ENCODE measurements at places on chromosomes 2 and 18. TPM values are rescaled to one million over a fixed set of nuclear protein-coding genes. Genes with fewer than 3 reads are reported as not detected.
A peak's percentile ranks its signal among the peaks of the same experiment; 100 is the strongest.

DNA sequence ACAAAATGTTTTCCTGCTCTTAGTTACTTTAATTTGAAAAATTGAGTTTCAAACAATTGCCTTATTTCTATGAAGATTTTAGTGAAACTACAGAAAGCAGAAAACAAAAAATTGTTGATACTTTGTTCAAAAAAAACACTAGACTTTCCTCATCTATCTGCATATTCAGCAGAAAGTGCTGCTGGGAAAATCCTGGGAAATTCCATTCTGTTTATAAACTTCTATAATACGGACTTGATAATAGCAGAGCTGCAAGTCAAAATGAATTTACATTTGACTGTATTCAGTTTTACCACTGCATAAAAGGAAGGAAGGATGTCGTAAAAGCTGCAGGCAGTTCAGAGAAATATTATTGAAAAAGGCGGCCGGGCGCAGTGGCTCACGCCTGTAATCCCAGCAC lies 24.9 kb upstream of the ERICH2 start:
- no peak overlapping the region for H3K4me3 ChIP-seq
- H3K27me3 ChIP-seq: peaks cover 16% of the 10 kb centered on the region
- DNase-seq: no peak
- no peaks in the 10 kb centered on the region for H3K4me1 ChIP-seq

RAD51AP2 gene
- not detected for total RNA-seq

GRCh38 chr2:1414121-1414520 lies 858 bp downstream of the TPO start:
- H3K4me1 ChIP-seq: no peaks in the 10 kb centered on the region
- H3K27ac ChIP-seq: no peak overlapping the region
- no peaks in the 10 kb centered on the region for H3K36me3 ChIP-seq
- no peaks in the 10 kb centered on the region for H3K27me3 ChIP-seq
- DNase-seq: no peak
- no peak overlapping the region for H3K4me3 ChIP-seq

DNA sequence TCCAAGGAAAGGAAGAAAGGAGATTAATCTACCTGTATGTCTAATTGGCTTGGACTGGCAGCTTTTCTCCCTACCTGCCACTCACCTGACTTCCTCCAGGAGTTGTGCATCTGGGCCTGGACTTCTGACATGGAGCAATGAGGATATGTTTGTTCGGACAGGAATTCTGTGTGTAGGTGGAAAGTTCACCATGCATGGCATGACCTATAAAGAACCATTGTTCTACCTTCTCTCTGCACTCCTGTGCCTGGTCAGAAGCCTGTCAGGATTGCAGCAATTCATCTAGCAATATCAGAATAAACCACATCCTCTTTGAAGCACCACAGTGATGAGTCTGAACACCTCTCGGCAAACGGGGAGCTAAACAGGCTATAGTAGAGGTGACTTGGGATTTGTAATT lies 20.8 kb downstream of the CCDC85A start:
- no peaks in the 10 kb centered on the region for H3K36me3 ChIP-seq
- no peak overlapping the region for H3K4me3 ChIP-seq
- H3K27ac ChIP-seq: no peak overlapping the region
- no peaks in the 10 kb centered on the region for H3K27me3 ChIP-seq
- no peak for DNase-seq

DNA sequence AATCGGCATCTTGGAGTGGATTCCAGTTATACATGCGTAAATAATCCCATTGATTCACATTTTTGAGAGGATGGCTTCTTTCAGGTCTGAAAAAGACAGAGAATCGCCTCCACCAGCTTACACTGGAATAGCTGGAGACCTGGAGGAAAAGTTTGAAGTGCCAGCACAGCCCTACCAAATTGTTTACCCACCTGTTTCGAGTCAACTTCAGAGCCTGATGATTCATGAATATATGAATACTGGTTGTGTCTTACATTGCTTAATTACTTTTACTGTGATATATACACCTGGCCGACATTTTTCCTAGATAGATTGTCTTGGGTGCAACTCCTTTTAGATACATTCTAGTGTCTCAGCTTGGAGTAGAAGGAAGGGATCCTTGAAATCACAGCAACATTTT lies 335 bp upstream of the NCKAP5 start:
- no peaks in the 10 kb centered on the region for H3K4me1 ChIP-seq
- H3K27ac ChIP-seq: no peak overlapping the region
- DNase-seq: no peak

GRCh38 chr2:231343006-231343710 lies 52.4 kb upstream of the B3GNT7 start:
- no peaks in the 10 kb centered on the region for H3K4me1 ChIP-seq
- H3K27ac ChIP-seq: no peak overlapping the region
- no peak overlapping the region for H3K4me3 ChIP-seq
- no peak for DNase-seq
- H3K36me3 ChIP-seq: no peaks in the 10 kb centered on the region
- peaks cover 4% of the 10 kb centered on the region for H3K27me3 ChIP-seq

DNA sequence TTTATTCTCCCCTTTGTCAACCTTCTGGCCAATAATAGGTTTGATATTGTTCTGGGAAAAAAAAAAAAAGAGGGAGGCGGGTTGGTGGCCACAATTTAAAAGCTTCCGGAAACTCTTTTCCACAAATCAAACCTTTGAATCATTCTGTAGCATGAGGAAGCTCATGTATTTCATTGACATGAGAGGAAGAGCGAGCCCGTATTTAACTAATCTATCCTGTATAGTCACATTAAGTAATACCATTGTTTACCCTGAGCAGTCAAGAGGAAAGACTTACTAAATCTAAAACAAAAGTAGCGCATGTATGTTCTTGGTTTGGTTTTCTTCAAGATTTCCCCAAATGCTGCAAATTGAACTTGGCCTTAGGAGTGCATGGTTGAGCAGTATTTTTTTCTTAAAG lies 120.1 kb downstream of the NCKAP5 start:
- H3K4me1 ChIP-seq: no peaks in the 10 kb centered on the region
- H3K27me3 ChIP-seq: no peaks in the 10 kb centered on the region
- H3K4me3 ChIP-seq: no peak overlapping the region
- no peak for DNase-seq

ZNF804A gene
- not detected for total RNA-seq

IL1B gene
- not detected for total RNA-seq

C2orf66 gene
- not detected for total RNA-seq

- no peaks in the 10 kb centered on the region for H3K27me3 ChIP-seq
- H3K36me3 ChIP-seq: no peaks in the 10 kb centered on the region
- no peak overlapping the region for H3K4me3 ChIP-seq
- H3K27ac ChIP-seq: no peak overlapping the region
- no peaks in the 10 kb centered on the region for H3K4me1 ChIP-seq
- no peak for DNase-seq
Measured at GRCh38 chr18:68035774-68036522, 519.4 kb upstream of the DSEL start.

DNA sequence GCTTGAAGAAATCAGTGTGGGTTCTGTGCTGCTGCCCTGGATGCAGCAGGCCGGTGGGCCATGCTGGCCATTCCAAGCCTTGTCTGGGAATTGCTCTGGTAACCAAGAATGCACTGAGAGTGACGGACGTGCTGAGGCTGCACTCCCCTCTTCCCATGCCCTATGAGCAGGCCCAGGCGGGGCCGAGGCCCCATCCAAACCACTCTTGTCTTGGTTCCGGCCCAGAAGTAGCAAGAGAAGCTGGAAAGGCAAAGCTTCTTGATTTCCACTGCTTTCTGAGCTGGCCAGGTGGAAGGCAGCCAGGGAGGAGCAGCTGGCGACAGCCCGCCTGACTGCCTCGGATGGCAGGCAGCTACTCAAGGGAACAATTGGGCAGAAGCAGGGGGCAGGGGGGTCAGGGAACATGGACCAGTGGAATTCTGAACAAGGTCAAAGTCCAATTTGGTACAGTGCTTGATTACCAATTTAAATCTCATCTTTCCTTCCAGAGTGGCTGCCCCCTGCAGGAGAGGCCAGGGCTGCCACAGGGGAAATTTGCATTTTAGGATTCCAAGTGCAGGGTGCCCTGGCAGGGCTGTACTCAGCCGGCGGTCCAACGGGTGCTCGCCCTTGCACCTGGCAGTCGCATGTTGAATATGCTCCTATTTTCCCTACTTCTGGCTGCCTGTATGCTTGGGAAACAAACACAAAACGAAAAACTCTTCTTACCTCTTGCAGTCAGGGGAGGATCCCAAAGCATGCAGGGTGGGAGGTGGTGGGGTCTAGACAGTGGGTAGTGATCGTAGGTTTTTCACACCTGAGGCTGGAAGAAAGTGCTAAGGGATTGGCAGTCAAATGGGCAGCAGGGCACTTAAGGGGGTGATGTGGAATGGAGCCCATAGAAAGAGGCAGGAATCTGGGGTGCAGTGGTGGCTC lies 67.3 kb downstream of the LIPG start:
- no peak for DNase-seq
- H3K27me3 ChIP-seq: peaks cover 3% of the 10 kb centered on the region
- H3K36me3 ChIP-seq: no peaks in the 10 kb centered on the region
- H3K4me1 ChIP-seq: no peaks in the 10 kb centered on the region
- H3K27ac ChIP-seq: no peak overlapping the region

- peaks cover 76% of the 10 kb centered on the region for H3K4me1 ChIP-seq
- no peaks in the 10 kb centered on the region for H3K27me3 ChIP-seq
- peak overlapping the region; percentile 86 for H3K4me3 ChIP-seq
- peak overlapping the region; percentile 90 for H3K27ac ChIP-seq
- H3K36me3 ChIP-seq: peaks cover 16% of the 10 kb centered on the region
Measured at GRCh38 chr2:10331027-10331701, 28.5 kb downstream of the HPCAL1 start.
